Ascending aorta (tissue), 2 donors: ENCODE measurements at places on chromosomes 1 and 21. TPM values are rescaled to one million over a fixed set of nuclear protein-coding genes. Genes with fewer than 3 reads are reported as not detected.

Gene CRYAA
- total RNA-seq, result not detected

Gene FCGR3B
- not detected for total RNA-seq

GRCh38 chr1:230821346-230821745, 47.0 kb downstream of the C1orf198 start:
- no peaks in the 10 kb centered on the region for H3K27me3 ChIP-seq
- no peaks in the 10 kb centered on the region for H3K36me3 ChIP-seq
- DNase-seq, result no peak

GRCh38 chr1:12567288-12567819, 50.7 kb downstream of the DHRS3 start:
- DNase-seq, result no peak
- peaks cover 7% of the 10 kb centered on the region for H3K4me1 ChIP-seq
- H3K27ac ChIP-seq, result peak overlapping the region; percentile 86
- H3K4me3 ChIP-seq, result no peak overlapping the region

GRCh38 chr1:179080866-179081686, 794 bp upstream of the TOR3A start:
- H3K4me1 ChIP-seq, result no peaks in the 10 kb centered on the region
- H3K36me3 ChIP-seq, result peaks cover 6% of the 10 kb centered on the region
- no peak for DNase-seq
- peak overlapping the region; percentile 83 for H3K27ac ChIP-seq

DNA sequence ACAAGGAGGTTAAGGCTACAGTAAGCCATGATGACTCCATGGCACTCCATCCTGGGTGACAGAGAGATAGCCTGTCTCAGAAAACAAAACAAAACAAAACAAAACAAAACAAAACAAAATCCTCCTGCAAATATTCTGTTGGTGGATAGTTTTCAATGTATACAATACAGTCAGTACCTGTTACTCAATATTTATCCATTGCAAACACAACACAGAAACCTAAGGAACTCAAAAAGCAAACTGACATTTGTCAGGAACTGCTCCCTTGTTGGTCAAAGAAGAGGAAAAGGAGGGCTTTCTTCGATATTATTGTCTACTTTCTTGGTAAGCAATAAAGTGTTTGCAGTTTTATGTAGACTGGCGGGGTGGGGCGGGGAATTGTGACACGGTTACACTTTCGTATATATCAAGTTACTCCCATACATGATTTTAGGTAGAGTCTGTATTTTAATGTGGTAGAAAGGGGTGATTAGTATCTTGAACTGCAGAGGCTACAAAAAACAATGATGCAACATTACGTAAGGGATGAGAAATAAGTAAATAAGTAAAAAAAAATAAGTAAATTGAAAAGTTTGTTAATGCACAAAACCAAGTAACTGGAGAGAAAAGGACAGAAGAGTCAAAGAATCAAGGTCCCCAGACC, 31.8 kb downstream of the APP start:
- H3K27me3 ChIP-seq, result no peaks in the 10 kb centered on the region
- no peak overlapping the region for H3K27ac ChIP-seq
- H3K4me3 ChIP-seq, result no peak overlapping the region

GRCh38 chr1:93704052-93704451, 22.4 kb upstream of the BCAR3 start:
- H3K27ac ChIP-seq, result no peak overlapping the region
- no peak overlapping the region for H3K4me3 ChIP-seq
- H3K27me3 ChIP-seq, result no peaks in the 10 kb centered on the region
- H3K4me1 ChIP-seq, result no peaks in the 10 kb centered on the region
- H3K36me3 ChIP-seq, result no peaks in the 10 kb centered on the region

Gene ZYG11B
- total RNA-seq, result 17.5 TPM

GRCh38 chr1:146012703-146013558, 8.6 kb downstream of the HJV start:
- no peaks in the 10 kb centered on the region for H3K36me3 ChIP-seq
- H3K27ac ChIP-seq, result no peak overlapping the region
- no peak overlapping the region for H3K4me3 ChIP-seq
- no peaks in the 10 kb centered on the region for H3K27me3 ChIP-seq

Gene CCDC27
- not detected for total RNA-seq

Gene PCAT6
- not detected for total RNA-seq

Gene ALG6
- total RNA-seq, result 5.7 TPM

GRCh38 chr1:51578383-51579109, 38.3 kb upstream of the OSBPL9 start:
- no peak overlapping the region for H3K4me3 ChIP-seq
- no peak for DNase-seq
- no peaks in the 10 kb centered on the region for H3K27me3 ChIP-seq
- H3K27ac ChIP-seq, result no peak overlapping the region

Gene FGR
- 10.4 TPM for total RNA-seq

DNA sequence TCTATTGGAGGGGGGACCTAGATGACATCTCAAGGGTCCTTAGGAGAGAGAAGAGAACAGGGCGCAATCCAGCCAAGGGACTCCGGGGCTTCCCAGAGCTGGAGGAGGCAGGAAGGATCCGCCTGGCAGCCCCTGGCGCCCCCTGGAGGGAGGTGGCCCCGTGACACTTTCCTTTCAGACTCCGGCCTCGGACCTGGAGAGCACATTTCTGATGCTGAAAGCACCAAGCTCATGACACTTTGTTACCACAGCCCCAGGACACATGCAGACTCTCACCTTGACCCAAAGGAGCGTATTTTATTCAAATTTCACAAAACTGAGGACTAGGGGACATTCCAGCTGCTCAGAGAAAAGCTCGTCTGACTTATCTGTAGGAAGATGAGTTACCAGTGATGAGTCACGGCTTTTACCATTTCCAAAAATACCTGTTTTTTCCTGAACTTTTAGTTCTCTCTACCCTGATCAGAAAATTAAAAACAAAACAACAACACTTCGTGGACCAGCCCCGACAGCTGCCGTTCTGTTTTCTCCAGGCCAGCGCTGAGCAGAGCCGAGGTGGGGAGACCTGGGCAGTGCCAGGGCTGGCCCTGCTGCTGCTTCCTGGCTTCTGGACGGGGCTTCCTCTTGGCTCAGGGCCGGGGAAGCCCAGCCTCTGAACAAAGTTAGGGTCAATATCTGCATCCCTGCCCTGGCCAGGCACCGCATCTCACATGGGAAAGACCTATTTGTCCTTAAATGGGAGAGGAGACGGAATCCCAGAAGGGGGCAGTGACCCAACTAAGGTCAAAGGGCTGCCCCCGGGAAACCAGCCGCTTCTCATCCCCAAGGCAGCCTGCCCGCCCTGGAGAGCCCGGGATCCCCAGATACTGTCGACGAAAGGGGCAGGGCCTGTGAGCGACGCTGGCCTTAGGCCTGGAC, 21.6 kb upstream of the POFUT2 start:
- peak; percentile 8 for DNase-seq
- no peak overlapping the region for H3K4me3 ChIP-seq
- peaks cover 14% of the 10 kb centered on the region for H3K4me1 ChIP-seq
- H3K36me3 ChIP-seq, result no peaks in the 10 kb centered on the region
- H3K27me3 ChIP-seq, result no peaks in the 10 kb centered on the region

- H3K4me1 ChIP-seq, result peaks cover 6% of the 10 kb centered on the region
- peaks cover 4% of the 10 kb centered on the region for H3K36me3 ChIP-seq
- H3K27me3 ChIP-seq, result no peaks in the 10 kb centered on the region
- DNase-seq, result no peak
- peak overlapping the region; percentile 91 for H3K27ac ChIP-seq
Measured at GRCh38 chr1:15885269-15885668, 37.8 kb downstream of the SPEN start.

Gene TRAF3IP3
- total RNA-seq, result not detected

DNA sequence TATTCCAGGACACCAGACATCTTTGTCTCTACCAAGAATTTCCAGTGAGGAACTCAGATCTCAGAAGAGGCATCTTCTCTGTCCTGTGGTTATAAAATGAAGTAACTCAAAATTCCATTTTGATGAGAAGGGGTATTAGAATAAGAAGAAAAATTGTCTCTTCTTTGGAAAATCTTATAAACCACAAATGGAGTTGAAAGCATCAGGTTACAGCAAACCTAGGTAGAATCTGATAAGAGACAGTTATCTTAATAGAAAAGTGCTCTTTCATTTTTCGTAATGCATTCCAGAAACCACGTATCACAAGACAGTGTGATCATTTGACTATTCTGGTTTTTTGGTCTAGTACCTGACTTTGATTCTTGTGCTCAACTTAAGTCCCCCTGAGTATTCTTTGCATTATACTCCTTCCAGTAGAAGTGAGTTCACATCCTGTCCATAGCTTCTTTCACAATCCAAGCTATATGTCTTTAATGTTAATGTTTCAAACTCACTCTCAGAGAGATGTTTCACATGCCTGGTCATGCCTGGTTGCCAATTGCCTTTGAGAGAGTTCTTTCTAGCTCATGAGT, 120.9 kb upstream of the PRDX6 start:
- H3K4me3 ChIP-seq, result no peak overlapping the region
- H3K27me3 ChIP-seq, result no peaks in the 10 kb centered on the region
- no peaks in the 10 kb centered on the region for H3K4me1 ChIP-seq
- H3K27ac ChIP-seq, result no peak overlapping the region

Gene ATP8B2
- total RNA-seq, result 173 TPM

Gene GJA8
- total RNA-seq, result not detected

DNA sequence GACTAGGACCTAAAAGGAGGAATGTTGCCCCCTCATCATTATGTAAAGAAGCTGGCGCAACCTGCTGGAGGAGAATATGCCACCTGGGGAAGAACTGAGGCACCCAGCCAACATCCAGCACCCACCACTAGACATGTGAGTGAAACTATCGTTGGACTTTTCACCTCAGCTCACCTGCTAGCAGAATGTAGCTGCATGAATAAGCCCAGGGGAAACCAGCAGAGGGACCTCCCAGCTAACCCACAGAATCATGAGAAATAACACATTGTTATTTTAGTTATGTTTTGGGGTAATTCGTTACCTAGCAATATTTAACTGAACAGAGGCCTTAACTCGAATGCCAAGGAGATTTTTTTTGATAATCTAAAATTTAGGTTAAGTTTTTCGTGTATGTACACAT, 542.5 kb upstream of the DAB1 start:
- no peak for DNase-seq
- H3K4me1 ChIP-seq, result no peaks in the 10 kb centered on the region
- H3K27me3 ChIP-seq, result no peaks in the 10 kb centered on the region
- H3K36me3 ChIP-seq, result no peaks in the 10 kb centered on the region
- H3K4me3 ChIP-seq, result no peak overlapping the region

DNA sequence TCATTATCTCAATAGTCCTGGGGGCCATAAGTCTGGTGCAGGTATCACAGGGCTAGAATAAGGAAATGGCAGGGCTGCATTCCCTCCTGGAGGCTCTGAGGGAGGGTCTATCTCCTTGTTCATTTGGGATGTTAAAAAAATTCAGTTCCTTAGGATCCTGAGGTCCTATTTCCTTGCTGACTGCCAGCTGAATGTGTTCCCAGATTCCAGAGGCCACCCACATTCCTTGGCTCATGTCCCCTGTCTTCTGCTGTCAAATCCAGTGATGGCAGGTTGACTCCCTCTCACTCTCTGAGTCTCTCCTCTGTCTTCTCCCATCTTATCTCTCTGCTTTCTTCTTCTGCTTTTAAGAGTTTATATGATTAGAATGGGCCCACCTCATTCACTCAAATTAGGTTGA, 400.6 kb downstream of the PTPRU start:
- no peak for DNase-seq
- H3K27ac ChIP-seq, result no peak overlapping the region
- H3K4me1 ChIP-seq, result no peaks in the 10 kb centered on the region
- no peaks in the 10 kb centered on the region for H3K27me3 ChIP-seq
- no peak overlapping the region for H3K4me3 ChIP-seq
- H3K36me3 ChIP-seq, result no peaks in the 10 kb centered on the region

DNA sequence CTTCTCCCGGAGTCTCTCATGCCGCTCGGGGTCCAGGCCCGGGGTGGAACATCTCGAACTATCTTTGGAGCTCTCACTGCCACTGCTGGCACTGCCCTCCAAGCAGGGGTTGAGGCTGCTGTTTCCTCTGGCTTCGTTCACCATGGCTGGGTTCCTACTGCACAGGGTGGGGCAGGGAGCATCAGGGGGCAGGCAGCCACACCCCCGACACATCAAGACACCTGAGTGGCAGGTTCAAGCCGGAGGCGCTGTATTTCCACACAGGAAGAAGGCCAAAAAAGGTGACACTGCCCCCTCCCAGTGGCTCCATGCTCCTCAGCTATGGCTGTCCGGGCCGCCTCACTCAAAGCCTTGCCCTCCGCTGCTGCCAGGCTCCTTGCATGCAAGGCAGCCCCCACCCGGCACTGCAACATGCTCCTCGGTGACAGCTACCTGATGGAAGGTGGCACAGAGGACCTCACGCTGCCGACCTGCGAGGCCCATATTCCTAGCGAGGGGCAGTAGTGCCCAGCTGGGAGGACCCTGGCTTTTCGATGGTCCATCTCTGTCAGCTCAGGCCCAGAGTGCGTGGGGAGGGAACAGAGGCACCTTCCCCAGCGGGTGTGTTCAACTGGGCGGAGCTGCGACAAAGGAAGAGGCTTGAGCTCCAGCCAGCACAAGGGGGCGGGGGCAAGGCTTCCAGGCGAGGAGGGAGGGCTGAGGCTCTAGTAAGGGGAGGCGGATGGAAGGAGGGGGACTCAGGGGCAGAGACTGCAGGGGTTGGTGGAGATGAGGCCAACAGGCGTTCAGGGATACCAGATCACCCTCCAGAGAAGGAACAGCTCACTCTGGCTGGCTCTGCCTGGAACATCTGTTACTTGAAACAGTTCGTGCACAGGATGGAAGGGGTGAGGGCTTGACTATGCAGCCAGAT, 2.5 kb downstream of the MTHFR start:
- H3K4me3 ChIP-seq, result peak overlapping the region; percentile 71
- peak; percentile 97 for DNase-seq
- H3K36me3 ChIP-seq, result peaks cover 18% of the 10 kb centered on the region
- peak overlapping the region; percentile 99 for H3K27ac ChIP-seq
- H3K27me3 ChIP-seq, result no peaks in the 10 kb centered on the region
- peaks cover 13% of the 10 kb centered on the region for H3K4me1 ChIP-seq

DNA sequence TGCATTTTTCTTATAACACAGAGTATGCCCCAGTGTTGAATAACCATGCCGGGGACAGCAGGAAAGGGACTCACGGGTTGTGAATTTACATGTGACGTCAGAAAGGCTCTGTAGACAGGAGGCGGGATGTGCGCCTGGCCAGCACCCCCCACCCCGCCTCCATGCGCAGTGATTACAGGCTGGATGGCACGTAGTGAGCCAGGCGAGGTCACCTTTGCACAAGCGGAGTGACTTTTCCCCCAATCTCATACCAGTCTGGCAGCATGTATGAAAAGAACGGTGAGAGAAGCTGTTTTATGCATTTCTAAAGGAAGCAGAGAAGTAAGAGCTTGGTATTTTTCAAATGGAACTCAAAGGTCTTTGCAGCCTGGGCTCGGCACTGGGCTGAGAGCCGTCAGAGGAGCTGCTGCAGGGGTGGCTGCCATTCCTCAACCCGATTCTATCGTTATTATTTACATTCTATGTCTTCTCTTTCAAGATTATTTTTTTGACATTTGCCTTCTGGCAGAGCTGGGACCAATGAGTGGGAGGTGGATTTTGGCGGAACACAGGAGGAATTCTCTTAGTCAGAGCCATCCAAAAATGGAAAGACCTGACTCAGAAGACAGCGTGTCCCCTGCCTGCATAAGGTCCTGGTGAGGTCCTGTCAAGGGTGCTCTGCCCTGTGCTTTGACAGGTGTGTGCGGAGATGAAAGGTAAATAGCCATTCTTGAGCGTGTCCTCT, 115.6 kb upstream of the SLC45A1 start:
- H3K4me3 ChIP-seq, result no peak overlapping the region
- H3K36me3 ChIP-seq, result no peaks in the 10 kb centered on the region
- peak; percentile 94 for DNase-seq
- peak overlapping the region; percentile 99 for H3K27ac ChIP-seq
- no peaks in the 10 kb centered on the region for H3K27me3 ChIP-seq
- peaks cover 17% of the 10 kb centered on the region for H3K4me1 ChIP-seq
